Smooth muscle cell of the brain vasculature (primary cell): ENCODE measurements at places on chromosomes 2 and 18.

DNA sequence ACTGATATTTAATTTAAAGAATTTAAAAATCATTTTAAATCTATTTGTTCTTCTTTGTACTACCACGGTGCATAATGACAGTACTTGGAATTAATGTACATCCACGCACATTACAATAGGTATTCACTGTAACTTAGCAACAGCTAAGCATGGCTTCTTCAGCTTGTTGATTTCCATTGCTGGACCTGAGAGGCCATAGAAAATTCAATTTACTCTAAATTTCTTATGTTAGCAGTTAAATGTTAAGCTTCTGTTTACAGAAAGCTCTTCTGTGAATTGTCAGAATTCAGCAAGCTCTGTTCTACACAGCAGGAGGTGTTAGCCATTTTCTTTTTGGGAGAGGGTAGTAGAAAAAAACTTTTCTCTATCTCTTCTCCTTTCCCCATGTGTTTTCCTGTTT lies 1149.3 kb upstream of the CDH2 start:
- DNase-seq, result no peak

- no peak for DNase-seq
Measured at GRCh38 chr18:23943104-23943503, 71.5 kb upstream of the TTC39C start.

- DNase-seq, result no peak
Measured at GRCh38 chr2:97739893-97740245, 26.5 kb downstream of the ZAP70 start.

- DNase-seq, result no peak
Measured at GRCh38 chr18:38951633-38952032, 1386.0 kb upstream of the CELF4 start.

GRCh38 chr2:139622691-139623090 lies 842.5 kb upstream of the NXPH2 start:
- no peak for DNase-seq

DNA sequence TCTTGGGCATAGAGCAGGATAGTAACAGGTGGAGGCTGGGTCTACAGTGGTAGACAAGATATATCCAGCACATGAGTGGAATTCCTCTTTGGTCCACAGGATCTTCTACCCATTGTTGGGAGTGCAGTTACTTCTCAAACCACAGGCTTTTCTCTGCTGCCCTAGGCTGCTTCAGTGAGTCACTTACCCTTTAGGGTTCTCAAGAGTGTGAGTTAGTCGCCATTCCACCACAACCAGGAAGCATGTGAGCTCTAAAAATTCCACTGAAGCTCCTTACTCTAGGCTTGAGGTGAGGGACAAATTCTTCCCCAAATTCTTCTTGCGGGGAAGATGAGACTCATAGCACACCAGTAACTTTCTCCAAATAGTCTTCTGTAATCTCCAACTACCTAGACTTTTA lies 189.4 kb downstream of the PLCL1 start:
- DNase-seq, result no peak

DNA sequence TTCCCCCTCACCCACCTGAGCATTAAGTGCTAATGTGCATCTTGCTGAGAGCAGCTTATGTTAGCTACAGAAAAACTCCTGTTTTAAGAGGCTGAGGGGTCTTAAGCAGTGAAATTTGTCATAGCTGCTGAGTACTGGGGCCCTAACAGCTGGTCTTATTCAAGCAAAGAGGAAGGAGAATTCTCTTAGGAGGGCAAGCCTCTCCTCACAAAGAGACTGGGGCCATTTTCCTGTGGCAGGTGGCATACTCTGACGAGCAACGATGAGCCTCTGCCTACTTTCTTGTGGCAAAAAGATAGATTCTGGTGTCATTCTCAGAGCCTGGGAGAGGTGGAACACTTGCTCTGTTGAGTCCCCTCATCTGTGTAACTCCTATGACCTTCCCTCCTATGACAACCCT lies 53.2 kb downstream of the SPRED2 start:
- no peak for DNase-seq

- DNase-seq, result no peak
Measured at GRCh38 chr2:98334439-98335078, 11.7 kb upstream of the CNGA3 start.
